ENCODE measurements at places on chromosomes 12 and 14.

DNA sequence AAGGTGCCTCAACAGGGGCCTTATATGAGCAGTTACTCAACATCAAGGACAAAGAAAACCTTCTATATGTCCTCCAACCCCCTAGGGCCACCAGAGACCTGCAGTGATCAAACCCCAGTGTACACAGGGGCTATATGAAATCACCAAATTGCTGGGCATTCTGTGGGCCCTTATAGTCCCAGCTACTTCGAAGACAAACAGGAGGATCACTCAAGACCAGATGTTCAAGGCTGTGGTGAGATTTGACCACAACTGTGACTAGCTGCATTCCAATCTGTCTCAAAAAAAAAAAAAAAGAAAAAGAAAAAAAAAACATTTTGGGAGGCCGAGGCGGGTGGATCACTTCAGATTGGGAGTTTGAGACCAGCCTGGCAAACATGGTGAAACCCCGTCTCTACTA, 51.0 kb upstream of the PRB2 start:
- no peak for DNase-seq

- no peak for DNase-seq
Observed at GRCh38 chr12:94595152-94595551, 55.2 kb downstream of the TMCC3 start.

GRCh38 chr14:78345131-78345744, 175.1 kb downstream of the NRXN3 start:
- no peak for DNase-seq

DNA sequence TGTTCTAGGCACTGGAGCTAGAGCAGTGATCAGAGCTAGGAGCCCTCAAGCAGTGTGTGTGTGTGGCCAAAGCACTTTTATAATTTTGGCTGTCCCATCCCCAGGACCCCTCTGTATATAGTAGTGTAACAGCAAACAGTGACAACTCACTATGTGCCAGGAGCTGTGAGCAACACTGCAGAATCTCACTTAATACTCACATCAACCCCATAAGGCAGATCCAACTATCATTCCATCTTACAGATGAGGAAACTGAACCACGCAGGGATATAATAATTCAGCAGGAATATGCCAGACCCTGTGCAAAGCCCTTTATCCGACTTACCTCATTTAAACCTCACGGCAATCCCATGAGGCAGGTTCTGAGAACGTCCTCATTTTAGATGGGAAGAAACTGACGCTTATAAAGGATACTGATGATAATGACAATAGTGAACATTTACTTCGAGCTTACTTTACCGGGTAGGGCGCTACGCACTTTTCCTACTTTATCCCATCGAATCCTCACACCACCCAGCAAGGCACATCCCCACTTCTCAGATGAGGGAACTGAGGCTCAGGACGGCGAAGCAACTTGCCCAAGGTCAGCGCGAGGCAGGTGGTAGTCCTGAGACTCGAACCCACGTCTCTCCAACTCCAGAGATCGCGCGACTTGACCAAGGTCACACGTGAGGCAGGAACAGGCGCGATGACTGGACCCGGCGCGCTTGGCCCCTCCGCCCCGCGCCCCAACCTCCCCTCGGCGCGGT, 687 bp downstream of the RAB35 start:
- DNase-seq, result no peak

DNA sequence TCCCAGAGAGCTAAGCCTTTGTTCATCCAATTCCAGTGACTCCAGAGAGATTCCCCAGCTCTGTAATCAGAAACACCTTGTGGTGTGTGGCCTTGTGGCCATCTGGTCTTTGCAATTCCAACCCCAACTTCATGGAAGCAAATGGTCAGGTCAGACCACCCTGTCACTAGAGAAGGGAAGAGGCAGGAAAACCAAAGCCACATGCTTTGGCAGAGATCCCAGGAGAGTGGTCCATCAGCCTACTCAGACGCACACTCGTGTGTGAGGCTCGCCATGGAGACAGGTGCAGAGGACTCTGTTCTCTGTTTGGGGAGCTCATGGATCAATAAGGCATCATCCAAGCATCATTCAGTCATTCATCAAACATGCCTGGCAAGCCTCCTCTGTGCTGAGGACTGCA, 46.2 kb upstream of the TUNAR start:
- no peak for DNase-seq

DNA sequence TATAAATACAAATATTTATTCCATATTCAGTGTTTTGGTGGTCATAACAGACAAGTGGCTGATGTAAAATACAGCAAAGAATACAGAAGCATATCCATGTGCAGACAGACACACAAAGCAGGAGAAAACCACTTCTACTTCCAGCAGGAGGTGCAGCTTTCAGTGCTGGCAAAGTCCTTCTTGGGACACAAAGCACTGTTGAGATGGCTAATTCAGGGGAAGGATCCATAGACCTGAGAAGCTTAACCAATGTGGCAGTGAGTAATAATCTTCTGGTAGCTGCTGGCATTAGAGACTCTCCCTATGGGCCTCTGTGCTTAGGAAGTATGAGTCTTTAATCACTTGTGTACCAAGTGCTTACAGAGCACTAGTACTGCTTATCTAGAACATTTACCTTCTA, 26.8 kb downstream of the AMN1 start:
- no peak for DNase-seq

DNA sequence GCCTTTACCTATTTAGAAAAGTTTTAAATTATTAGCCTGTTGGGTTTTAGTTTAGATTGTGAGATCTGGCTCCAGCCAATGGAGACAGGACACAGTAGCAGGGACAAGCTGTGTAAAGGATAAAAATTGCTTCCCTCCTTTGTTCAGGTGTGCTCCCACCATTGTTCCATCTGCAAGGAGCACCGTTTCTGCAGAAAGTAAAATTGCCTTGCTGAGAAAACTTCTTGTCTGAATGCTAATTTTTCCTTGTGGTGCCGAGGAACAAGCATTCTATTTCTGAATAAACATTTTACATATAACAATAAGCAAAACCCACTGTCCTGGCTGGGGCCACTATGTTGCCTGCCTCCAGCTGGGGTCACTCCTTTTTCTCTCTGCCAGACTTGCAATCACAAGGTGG, 72.7 kb upstream of the ZFP36L1 start:
- no peak for DNase-seq

GRCh38 chr14:64610049-64610746, 60.4 kb downstream of the PPP1R36 start:
- no peak for DNase-seq

GRCh38 chr12:61713121-61713520, 547.1 kb upstream of the USP15 start:
- no peak for DNase-seq

GRCh38 chr14:58762629-58763028, 124.9 kb downstream of the DACT1 start:
- no peak for DNase-seq

DNA sequence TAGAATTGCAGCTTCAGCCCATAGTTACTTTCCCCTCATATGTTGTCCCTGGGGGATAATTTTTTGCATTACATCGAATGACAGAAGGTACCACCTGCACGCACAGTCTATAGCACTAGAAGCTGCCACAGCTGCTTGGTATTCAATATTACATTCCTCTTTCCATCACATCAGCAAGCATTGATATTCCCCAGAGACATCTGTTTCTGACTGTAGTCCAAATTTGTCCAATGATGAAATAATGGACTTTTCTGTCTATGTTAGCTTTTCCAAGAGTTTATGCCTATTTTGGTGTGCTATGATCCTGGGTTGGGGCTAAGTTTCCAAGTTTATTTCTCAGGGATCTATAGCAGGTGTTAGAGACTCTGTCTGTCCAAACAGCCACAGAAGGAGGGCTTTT, 335.4 kb downstream of the LRIG3 start:
- DNase-seq, result no peak

GRCh38 chr12:100738086-100738485, 56.5 kb upstream of the ANO4 start:
- no peak for DNase-seq

GRCh38 chr12:38538319-38538718, 221.7 kb downstream of the ALG10B start:
- no peak for DNase-seq

DNA sequence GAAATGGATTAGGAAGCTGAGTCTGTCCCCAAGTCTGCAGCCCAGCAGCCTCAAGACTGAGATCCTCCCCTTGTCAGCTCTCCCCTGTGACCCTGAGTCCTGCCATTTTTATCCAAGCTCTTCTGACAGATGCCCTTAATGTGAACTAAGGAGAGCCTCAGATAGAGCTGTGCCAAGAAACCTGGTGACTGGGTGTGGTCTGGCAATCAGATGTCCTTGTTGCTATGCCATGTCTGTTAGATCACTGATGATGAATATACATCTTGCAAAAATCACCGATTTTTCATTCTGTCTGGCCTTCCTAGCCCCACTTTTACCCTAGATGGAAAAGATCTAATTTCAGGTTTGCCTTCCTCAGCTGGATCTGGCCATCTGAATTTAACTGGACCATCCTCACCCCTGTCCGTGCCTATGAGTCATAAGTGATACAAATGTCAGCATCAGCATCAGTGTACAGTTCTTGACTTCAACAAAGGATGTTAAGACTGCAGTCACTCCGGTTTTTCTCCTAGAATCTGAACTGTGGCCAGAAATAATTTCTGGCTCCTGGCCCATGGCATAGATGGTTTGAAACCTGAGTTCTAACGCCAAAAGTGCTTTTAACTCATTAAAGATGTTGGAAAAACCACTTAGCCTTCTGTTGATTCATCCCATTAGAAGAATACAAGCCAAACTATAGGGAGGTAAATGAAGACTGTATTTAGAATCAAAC, 61.2 kb upstream of the GRIP1 start:
- no peak for DNase-seq

DNA sequence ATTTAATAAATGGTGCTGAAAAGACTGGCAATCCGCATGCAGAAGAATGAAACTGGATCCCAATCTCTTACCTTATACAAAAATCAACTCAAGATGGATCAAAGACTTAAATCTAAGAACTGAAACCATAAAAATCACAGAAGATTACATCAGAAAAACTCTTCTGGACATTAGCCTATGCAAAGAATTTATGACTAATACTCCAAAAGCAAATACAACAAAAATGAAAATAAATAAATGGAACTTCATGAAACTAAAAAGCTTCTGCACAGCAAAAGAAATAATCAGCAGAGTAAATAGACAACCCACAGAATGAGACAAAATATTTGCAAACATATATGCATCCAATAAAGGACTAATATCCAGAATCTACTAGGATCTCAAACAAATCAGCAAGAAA, 14.3 kb upstream of the CLEC1A start:
- no peak for DNase-seq

GRCh38 chr12:109458771-109459208, 18.3 kb downstream of the KCTD10 start:
- no peak for DNase-seq

DNA sequence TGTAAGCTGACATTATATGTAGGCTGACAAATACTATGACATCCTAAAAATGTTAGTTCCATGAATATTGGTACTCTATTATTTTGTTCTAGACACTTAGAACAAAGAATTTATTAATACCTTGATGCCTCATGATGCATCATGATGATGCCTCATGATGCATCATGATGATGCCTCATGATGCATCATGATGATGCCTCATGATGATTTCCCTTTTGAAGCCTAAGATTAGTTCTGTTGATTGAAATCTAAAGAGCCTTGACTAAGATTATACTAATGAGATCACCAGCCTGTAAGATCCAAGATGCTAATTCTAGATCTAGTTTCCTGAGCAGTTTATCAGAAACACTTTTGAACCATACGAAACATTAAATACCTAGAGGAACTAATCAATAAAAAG, 4.6 kb upstream of the CEP128 start:
- DNase-seq, result no peak

DNA sequence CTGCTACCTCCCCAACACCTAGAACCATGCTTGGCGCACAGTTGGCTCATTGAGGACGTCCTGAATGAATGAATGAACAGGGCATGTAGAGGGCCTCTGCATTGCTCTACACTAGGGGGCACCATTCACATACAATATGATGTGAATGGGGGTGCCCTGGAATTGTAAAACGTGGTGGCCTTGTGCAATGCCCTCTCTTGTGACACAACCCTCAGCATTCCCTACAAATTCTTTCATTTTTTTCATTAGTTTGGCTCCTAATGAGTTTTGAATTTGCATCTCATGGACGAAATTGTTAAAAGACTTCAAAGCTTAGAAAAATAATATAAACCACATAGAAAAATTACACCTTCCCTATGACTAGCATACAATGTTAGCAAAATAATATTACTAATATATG, 2.3 kb upstream of the DIO2 start:
- no peak for DNase-seq

DNA sequence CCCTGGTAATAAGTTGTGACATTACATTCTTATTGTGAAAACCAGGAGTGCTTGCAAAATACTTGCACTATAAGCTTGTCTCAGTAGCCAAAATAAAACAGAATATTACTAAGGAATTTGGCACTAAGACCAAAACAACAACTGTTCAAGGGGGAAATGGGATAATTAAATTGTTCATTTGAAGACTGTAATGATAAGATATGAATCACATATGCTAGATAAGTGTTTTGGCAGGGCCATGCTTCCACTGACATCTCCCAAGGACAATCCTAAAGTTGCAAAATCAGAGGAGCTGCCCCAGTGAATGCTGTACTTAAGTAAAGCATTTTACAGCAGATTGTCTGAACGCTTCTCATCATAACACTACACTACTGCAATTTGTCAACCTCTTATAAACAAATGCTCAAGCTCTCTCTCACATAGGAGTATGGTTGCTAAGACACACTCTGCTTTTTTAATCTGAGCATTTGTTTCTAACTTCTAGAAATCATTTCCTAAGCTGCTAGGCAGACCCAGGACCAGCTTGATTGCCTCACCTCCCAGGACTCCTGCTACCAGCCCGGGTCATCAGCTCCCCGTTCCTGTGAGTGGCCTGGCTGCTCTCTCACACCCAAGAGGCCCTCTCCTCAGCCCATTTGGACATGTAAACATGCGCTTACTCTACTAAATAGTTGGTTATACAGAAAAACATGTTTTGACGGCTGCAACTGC, 191.5 kb downstream of the PAX9 start:
- no peak for DNase-seq

GRCh38 chr14:24631749-24632335, 2.1 kb downstream of the GZMB start:
- DNase-seq, result no peak

All from stimulated activated CD4-positive, alpha-beta T cell treated with anti-CD3 and anti-CD28 coated beads, Interleukin-12 subunit alpha, Interleukin-12 subunit beta, amount 100 ng/mL, for 24 hours (primary cell).